ENCODE measurements at places on chromosomes 7 and 10. TPM values are rescaled to one million over a fixed set of nuclear protein-coding genes. Genes with fewer than 3 reads are reported as not detected.

DNA sequence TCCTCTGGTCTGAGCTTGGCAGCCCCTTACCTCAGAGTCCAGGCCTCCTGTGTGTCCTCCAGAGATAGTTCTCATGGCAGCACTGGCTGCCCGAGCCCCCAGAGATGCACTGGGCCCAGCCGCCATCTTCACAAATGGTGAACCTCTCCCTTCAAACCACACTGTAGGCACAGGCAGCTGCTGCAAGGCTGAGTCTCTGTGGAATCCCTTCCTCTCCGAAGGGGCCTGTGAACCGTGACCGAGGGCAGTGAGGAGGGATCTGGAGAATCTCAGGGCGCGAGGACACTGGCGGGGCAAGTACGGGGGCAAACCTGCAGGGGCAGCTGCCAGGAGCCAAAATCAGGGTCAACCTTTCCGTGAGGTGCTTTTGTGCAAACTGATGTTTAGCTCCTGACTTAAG is 69.5 kb upstream of the CFAP46 start:
- H3K4me1 ChIP-seq, result no peaks in the 10 kb centered on the region
- no peak overlapping the region for H3K27ac ChIP-seq
- no peak for DNase-seq
- no peaks in the 10 kb centered on the region for H3K27me3 ChIP-seq

DNA sequence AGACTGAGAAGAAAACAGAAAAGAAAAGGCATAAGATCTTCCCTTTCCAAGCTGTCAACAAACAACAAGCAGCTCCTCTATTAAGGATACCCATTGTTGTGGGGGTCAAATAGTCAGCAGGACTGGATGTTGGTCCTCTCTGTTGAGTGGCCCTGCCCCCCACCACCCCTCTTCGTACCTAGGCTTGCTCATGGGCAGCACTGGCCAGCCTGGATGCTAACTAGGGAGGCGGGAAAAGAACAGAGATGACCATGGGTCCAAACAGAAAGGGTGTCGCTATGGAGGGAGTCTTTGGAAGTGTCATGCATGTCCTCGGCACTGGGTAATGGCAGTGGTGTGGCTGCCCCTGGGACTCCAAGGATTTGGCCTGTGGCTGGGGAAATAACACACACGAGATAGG is 45.6 kb downstream of the SPDYE5 start:
- no peak overlapping the region for H3K27ac ChIP-seq
- H3K4me3 ChIP-seq, result no peak overlapping the region
- peaks cover 38% of the 10 kb centered on the region for H3K36me3 ChIP-seq
- H3K27me3 ChIP-seq, result no peaks in the 10 kb centered on the region

DNA sequence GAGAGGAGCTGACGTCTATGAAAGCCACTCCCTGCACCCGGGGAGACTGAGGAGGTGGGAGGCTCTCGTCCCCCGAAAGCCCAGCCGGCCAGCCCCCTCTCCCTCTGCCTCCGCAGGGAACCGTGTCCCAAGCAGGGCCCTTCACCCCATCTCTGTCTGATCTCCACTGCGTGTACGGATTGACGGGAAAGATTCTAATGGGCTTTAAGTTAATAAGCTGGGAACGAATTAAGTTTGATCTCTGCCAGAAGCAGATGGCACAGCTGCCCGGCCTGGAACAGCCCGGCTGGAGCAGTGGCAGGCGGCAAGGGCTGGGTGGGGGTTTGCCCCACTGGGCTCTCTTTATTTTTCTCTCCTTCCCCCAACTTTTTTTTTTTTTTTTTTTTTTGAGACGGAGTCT is 6.1 kb upstream of the SLC29A4 start:
- peaks cover 3% of the 10 kb centered on the region for H3K4me1 ChIP-seq
- DNase-seq, result no peak
- H3K27me3 ChIP-seq, result peaks cover 8% of the 10 kb centered on the region
- H3K27ac ChIP-seq, result no peak overlapping the region

LIPN gene
- not detected for total RNA-seq

MUC12 gene
- not detected for total RNA-seq

CYP2C8 gene
- not detected for total RNA-seq

GRCh38 chr10:71475243-71475871 is 78.6 kb downstream of the CDH23 start:
- no peak for DNase-seq
- H3K4me1 ChIP-seq, result peaks cover 7% of the 10 kb centered on the region
- H3K4me3 ChIP-seq, result no peak overlapping the region
- H3K27me3 ChIP-seq, result peaks cover 58% of the 10 kb centered on the region
- H3K27ac ChIP-seq, result no peak overlapping the region

IL2RA gene
- not detected for total RNA-seq

DNA sequence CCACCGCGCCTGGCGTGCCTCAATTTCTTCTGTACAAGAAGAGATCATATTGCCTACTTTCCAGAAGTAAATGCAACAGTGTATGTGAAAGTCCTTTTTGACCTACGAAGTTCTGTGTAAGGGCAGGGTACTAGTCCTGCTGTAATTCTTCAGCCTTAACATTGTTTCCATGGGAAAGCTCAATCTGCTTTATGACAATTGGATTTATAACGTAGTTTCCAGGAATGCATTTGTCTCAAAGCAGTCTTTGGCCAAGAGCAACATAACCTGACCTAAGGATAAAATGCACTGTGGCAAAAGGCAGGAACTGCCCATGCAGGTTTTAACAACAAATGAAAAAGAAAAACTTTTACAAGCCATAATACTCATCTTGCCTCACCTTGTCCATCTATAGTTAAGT is 108.1 kb upstream of the PODXL start:
- H3K4me3 ChIP-seq, result no peak overlapping the region
- peaks cover 19% of the 10 kb centered on the region for H3K27me3 ChIP-seq
- peaks cover 3% of the 10 kb centered on the region for H3K36me3 ChIP-seq
- no peak for DNase-seq

DNA sequence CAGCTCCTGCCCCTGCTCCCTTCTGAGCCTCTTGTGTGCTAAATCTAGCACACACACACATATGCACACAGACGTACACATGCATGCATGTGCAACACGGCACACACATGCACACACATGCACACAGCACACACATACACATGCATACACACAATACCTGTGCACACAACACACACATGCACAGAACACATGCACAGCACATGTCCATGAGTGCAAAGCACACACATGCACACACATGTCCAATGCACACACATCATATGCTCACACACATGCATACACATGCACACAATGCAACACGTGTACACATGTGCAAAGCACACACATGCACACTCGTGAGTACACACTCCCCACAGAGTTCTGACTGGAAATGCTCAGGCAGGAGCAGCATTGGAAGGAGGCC is 115.0 kb downstream of the WDR37 start:
- H3K27me3 ChIP-seq, result peaks cover 18% of the 10 kb centered on the region
- H3K4me1 ChIP-seq, result no peaks in the 10 kb centered on the region
- DNase-seq, result peak; percentile 32
- no peak overlapping the region for H3K4me3 ChIP-seq
- no peaks in the 10 kb centered on the region for H3K36me3 ChIP-seq
- H3K27ac ChIP-seq, result no peak overlapping the region

DNA sequence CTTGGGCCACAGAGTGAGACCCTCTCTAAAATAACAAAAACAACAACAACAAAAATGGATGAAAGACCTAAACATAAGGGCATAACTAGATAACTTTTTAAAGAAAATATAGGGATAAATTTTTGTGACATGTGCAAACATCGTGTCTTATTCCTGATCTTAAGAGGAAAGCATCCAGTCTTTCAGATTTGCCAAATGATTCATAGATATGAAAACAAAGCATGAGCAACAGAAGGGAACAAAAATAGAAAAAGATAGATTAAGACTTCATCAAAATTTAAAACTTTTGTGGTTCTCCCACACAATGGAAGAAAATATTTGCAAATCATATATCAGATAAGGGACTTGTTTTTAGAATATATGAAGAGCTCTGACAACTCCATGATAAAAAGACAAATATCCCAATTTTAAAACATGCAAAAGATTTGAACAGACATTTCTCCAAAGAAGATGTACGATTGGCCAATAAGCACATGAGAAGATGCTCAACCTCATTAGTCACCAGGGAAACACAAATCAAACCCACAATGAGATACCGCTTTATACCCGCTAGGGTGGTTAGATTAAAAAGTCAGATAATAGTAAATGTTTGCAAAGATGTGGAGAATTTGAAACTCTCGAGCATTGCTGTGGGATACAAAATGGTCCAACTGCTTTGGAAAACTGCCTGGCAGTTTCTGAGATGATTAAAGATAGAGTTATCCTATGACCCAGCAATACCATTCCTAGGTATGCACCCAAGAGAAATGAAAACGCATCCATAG is 20.3 kb downstream of the PPIF start:
- no peak overlapping the region for H3K4me3 ChIP-seq
- peaks cover 12% of the 10 kb centered on the region for H3K4me1 ChIP-seq
- no peak for DNase-seq
- no peaks in the 10 kb centered on the region for H3K27me3 ChIP-seq
